Transverse colon (tissue), 4 donors: ENCODE measurements at places on chromosomes 16 and 17.

GRCh38 chr17:81335773-81336157, 40.7 kb upstream of the SLC38A10 start:
- DNase-seq = peak; percentile 78

DNA sequence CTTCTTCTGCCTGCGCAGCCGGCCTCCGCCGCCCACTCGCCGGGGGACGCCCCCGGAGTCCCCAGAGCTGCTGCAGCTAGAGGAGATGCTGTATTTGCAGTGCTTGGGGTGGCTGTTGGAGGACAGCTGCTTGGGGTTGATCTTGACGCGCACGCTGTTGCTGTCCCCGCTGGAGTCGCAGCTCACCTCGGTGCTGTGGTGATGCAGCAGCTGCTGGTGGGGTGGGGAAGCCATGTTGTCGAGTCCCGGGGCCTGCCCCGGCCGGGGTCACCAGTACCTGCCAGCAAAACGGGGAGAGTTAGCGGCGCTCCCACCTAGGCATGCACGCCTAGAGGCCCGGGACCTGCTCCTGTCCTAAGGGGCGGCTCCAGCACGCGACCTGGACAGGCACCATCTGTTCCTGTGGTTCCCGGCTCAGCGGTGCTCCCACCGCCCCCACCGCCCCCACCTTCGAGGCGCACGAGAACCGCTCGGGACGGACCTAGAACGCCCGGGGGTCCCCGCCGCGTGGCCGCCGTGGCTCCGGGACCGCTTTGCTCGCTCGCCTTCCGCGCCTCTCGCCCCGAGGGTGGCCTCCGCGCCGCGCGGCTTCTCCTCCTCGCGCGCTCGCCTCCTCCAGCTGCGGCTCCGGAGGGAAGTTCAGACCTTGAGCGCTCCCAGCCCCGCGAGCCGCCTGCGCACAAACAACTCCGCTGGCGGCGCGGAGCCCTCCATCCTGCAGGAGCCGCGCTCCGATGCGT, 863 bp downstream of the ADCY9 start:
- peak; percentile 51 for DNase-seq

GRCh38 chr16:50704245-50704644, 10.8 kb downstream of the NOD2 start:
- DNase-seq = no peak

DNA sequence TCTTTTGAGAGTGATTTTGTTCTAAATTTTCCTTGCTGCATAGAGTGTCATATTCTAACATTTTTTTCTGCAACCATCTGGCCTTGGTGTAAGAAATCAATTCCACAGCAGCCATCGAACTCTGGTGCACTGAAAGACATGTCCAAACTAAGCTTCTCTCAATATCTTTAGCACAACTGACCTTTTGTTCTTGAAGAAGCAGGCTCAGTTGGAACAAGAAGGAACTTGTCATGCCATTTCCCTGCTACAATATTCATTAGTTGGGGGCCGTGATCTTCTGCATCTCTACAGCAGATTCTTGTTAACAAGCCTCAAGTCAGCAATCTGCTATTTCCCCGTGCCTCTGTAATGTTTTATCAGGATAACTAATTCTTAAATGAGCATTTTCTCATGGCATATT, 1305.6 kb downstream of the CDH11 start:
- DNase-seq = no peak

DNA sequence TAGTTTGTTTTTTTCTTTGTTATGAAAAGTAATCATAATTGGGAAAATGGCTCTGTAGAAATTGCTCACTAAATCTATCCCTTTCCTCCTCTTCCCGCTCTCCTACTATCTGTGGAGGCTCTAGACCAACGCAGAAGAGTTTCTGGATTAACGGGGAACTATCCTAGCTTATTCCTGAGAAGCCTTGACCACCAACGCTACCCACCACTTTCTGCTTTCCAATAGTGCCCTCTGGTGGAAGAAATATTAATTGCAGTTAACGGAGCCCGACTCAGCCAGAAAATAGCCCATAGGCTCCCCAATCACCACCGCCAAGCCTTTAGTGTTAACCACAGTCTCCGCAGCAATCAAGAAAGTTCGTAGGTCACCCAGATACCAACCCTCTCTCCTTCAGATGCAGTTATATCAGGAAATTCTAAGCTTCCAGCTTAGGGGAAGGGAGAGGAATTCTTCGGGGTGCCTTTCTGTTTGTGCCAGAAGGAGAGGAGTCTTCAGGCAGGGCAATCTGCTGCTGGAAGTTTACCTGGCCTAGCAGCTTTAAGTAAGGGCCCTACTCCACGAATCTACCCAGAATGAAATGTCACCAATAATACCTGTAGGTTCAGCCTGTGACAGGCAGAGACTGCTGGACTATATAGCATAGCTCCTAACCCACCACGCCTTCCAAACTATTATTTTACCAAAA, 23.0 kb upstream of the NSRP1 start:
- DNase-seq = peak; percentile 22

DNA sequence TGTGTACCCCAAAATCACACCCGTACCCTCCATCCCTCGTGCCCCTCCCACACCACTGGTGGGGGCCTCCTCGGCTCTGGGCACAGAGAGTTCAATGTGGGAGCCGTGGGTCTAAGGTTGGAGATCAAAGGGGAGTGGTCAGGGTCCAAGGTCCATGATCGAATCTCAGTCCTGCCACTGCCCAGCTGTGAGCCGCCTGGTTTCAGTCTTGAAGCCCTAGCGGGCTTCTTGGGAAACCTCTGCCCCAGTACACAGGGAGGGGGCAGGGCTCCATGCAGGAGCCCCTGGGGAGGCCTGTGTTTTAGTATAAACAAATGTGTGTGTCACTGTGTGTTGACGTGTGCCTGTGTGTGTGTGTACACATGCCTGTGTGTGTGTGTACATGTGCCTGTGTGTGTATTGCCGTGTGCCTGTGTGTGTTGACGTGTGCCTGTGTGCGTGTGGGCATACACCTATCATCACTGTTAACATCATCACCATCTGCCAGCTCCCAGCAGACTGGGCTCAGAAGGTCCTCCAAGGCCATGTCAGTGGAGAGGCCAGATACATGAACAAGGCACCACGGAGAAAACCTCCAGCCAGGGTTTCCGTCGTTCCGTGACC, 26.5 kb upstream of the ZNF469 start:
- DNase-seq = no peak

DNA sequence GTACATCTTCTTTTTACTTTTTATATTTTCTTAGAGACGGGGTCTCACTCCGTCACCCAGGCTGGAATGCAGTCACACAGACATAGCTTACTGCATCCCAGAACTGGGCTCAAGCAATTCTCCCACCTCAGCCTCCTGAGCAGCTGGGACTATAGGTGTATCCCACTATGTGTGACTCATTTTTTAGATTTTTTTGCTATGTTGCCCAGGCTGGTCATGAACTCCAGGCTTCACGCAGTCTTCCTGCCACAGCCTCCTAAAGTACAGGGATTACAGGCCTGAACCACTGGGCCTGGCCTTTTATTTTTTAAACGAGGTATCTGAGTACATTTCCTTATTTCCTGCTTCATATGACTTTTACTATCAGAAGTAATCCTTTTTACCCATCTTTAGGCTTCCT, 48.0 kb downstream of the GLG1 start:
- no peak for DNase-seq

GRCh38 chr17:68592009-68592408, 9.2 kb downstream of the FAM20A start:
- DNase-seq = no peak

DNA sequence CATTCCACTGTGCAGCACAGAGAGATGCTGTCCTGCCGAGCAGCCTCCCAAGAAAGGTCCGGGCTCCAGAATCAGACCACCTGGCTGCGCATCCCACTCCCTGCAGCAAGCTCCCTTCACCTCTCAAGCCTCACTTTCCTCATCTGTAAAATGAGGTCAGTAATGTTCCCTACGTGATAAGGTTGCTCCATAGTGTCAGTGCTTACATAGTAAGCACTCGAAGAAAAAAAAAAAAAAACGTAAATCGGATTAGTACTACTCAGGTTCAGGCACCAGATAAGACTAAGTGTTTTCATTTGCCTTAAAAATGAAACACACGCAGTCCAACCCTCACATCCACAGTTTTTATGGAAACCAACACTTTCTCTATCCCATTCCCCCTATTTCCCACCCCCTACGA, 76.7 kb downstream of the CCT6B start:
- DNase-seq = no peak

GRCh38 chr16:68246666-68247065, 1.5 kb downstream of the PLA2G15 start:
- DNase-seq = no peak
